ENCODE measurements at places on chromosomes 6 and 20.

- no peak for DNase-seq
These were observed 191.6 kb upstream of the EXOC2 start for GRCh38 chr6:884570-884969.

DNA sequence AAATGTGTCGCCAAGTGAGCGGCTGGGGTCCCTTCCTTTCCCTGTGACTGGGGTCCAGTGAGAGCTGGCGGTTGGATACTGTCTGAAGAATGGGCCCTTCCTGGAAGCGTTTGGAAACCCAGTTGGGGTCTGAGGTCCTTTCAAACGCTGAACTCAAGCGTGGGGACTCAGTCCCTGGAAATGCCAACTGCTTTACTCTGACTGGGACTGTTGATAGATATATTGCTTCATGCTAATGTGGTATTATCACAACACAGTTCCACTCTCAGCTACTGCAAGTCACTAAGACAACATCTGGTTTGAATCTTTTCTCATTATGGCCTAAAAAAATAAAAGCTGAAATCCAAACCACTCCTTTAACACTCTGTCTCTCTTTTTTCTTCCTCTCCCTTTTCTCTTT is 23.7 kb upstream of the PSMF1 start:
- no peak for DNase-seq

GRCh38 chr6:39054577-39055142 is 6.1 kb downstream of the GLP1R start:
- DNase-seq: no peak

DNA sequence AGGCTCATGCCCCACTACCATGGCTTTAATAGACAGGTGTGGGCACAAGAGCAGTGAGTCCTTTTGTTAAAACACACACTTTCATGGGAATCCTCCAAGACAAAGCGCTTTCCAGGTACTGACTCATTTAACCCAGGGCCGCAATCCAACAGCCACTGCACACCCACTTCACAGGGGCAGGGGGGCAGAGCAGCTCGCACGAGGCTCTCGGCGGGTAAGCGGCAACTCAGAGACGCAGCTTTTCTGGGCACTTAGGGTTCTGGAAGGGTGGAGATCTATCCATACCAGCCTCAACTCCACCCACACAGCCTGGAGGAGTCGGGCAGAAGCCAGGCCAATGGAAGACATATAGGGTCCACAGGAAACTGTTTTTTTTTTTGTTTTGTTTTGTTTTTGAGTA is 28.6 kb downstream of the PSMG4 start:
- DNase-seq: no peak

- no peak for DNase-seq
These were observed 80.3 kb downstream of the GJA1 start for GRCh38 chr6:121515630-121516265.

DNA sequence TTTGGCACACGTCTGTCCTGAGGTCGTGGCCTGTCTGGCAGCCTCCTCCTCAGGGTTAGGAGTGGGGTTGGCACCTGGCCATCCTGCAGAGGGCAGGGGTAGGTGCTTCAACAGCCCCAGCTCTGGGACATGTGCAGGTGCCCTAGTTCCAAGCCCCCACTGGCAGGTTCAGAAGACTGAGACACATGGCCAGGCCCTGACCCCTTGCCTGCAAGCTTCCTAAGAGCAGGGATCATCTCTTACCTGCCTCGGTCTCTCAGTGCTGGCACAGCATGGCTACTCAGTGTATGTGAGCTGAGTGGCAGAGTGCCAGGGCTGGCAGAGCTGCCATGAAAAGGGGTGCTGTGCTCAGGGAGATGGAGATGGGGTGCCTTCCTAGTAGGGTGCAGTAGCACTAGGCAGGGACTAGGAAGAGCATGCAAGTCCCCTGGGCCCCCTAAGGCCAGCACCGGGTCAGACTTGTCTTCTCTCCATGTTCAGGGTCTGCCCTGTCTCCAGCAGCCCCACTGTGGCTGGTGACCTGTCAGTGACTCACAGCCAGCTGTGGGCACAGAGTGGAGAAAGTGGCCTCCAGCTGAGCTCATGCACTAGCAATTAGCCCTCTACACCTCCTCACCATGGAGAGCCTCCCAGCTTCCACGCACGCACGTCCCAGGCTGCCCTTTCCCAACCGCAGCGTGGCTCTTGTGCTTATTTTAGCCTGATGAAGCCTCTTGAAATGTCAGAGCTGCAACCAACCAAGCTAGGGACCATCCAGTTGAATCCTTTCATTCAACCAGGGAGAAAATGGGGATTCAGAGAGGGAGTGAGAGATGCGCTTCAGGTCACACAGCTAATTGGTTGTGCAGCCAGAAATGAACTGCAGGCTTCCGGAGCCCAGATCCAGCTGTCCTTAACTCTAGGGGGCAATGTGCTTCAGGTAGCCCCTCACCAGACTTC is 116.6 kb downstream of the MRPL14 start:
- no peak for DNase-seq

DNA sequence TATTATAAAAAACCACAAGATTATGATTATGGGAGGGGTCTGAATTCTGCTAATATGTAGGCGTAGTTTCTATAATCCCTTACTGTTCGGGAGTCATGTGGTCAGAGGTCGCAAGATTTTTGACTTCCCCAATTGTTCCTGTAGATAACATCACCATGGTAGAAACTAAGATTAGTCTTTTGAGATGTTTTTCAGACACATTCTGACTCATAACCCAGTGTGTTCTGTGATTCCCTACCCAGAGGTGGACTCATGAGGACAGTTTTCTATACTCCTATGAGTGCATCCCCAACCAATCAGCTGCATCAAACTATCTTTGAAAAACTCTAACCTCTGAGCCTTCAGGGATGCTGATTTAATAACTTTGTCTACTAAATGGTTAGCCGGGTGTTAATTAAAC is 175.5 kb downstream of the RFPL4B start:
- DNase-seq: no peak

GRCh38 chr6:157779705-157780604 is 43.1 kb upstream of the SNX9 start:
- no peak for DNase-seq

DNA sequence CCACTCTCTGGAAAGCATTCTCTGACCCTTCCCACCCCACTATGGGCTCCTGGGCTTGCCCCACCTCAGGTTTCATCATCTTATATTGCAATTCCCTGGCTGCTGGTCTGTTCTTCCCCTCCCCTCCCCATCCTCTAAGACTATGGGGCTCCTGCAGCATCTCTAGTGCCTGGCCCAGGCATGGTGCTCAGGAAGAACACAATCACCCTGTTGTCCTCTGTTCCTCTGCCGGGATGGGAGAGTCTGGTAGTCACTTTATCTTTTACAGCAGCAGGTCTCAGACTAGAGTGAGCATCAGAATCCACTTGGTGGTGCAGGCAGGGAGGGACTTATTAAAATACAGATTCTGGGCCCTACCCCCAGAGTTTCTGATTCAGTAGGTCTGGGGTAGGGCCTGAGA is 5.0 kb upstream of the LPIN3 start:
- DNase-seq: no peak

- DNase-seq: no peak
These were observed 2.0 kb downstream of the SEMG2 start for GRCh38 chr20:45223136-45223535.

DNA sequence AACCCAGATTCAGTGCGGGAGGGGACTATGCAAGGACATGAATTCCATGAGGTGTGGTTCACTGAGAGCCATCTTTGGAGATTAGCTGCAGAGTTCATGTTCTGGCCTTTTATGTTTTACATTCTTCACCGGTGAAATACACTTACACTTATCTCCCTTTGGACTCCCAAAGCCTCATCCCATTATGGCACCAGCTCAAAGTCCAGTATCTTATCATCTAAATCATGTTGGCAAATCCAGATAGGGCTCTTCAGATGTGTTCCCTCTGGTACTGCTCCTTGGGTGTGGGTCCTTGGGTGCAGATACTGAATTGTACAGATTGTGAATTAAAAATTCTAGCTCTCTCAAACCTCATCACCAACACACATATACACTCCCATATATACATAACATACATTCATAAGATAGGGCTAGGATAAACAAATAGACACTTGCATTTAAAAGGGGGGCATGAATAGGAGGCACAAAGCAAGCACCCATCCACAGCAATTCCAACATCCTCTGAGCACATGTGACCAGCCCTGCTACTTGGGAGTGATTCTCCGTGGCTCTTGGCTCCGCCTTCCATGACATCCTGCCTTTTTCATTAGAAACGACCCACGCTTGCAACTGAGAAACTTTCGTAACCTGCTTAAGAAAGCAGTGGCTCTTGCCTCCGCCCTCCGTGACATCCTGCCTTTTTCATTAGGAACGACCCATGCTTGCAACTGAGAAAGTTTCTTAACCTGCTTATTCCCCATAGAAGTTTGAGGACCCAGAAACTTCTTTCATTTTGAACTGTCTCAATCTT is 53.6 kb upstream of the LRRC1 start:
- no peak for DNase-seq

DNA sequence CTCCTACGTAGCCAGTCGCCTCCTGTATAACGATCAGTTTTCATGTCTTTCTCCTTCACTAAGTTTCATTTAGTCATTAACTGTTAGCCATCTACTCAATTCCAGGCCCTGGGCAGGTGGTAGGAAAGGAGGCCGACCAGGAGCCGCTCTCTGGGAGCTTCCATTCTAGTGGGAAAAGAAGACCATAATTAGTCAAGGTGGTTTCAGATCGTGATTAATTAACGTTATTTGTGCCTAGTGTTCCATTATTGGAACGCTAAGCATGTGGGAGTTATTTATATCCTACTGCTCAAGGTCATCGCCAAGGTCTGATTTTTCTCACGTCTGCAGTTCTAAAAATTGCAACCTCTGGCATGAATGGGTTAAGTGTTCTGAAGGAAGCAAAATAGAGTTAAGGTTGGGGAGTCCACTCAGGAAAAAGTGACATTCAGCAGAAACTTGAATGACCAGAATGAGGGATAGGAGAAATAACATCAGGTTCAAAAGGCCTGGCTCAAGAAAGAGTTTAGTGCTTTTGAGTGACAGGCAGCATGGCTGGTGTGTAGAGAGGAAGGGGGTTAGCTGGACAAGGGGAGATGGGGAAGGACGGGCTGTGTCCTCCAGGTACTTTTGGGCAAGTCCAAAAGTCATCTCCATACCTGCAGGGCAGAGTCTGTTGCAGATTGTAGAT is 812 bp downstream of the SLC9A8 start:
- DNase-seq: no peak

DNA sequence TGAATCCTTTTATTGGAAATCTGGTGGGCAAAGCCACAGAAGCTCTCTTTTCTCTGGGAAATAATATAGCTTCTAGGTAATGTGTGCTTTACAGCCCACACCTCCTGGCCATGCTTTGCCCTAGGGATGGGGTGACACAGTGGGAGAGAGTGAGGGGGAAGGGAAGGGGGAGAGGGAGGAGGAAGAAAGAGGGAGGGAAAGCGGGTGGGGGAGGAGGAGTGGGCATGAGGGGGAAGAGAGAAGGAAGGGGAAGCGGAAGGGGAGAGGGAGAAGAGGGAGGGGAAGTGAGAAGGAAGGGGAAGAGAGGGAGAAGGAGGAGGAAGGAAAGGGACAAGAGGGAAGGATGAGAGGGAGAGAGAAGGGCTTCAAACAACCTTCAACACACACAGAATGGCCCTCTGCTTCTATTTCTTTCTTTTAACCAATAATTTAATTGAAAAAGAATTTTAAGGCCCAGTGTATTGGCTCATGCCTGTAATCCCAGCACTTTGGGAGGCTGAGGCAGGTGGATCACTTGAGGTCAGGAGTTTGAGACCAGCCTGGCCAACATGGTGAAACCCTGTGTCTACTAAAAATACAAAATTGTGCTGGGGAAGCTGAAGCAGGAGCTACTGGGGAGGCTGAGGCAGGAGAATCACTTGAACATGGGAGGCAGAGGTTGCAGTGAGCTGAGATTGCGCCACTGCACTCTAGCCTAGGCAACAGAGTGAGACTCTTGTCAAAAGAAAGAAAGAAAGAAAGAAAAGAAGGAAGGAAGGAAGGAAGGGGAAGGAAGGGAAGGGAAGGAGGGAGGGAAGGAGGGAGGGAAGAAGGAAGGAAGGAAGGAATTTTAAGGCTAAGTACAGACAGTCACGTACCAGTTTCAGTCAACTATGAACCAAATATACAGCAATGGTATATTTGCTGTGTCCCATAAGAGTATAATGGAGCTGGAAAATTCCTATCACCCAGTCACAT is 75.2 kb downstream of the RSPH3 start:
- DNase-seq: no peak

DNA sequence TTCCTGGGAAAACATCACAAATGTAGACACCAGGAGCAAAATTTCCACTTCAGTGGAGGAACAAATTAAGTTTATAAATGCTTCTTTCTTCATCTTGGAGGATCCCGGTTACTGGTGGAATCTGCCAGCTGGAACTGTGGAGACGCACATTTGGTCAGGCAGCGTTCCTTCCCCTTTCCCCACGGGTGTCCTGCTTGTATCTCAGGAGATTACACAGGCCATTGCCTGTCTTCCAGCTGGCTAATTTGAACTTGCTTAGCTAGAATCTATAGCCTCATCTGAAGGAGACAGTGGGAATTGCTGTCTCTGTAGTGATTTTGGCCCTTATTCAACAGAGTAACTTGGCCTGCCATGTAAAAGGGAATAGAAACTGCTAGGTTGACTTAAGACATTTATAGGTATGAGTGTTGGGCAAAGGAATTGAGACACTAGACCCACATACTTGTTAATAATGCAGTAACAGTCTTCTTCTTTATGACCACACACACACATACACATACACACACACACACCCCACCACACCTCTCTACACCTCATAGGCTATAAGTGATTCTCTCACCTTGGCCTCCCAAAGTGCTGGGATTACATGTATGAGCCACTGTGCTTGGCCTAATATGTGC is 34.4 kb downstream of the TSBP1 start:
- DNase-seq: no peak

- DNase-seq: no peak
These were observed 26.1 kb upstream of the KLHL31 start for GRCh38 chr6:53691667-53692133.

GRCh38 chr6:154414021-154414813 is 57.6 kb upstream of the IPCEF1 start:
- no peak for DNase-seq

GRCh38 chr6:44540881-44541280 is 153.4 kb downstream of the CDC5L start:
- DNase-seq: no peak

- no peak for DNase-seq
These were observed 182.5 kb downstream of the SYNDIG1 start for GRCh38 chr20:24651976-24652345.

GRCh38 chr6:116011520-116011919 is 49.2 kb downstream of the FRK start:
- no peak for DNase-seq

DNA sequence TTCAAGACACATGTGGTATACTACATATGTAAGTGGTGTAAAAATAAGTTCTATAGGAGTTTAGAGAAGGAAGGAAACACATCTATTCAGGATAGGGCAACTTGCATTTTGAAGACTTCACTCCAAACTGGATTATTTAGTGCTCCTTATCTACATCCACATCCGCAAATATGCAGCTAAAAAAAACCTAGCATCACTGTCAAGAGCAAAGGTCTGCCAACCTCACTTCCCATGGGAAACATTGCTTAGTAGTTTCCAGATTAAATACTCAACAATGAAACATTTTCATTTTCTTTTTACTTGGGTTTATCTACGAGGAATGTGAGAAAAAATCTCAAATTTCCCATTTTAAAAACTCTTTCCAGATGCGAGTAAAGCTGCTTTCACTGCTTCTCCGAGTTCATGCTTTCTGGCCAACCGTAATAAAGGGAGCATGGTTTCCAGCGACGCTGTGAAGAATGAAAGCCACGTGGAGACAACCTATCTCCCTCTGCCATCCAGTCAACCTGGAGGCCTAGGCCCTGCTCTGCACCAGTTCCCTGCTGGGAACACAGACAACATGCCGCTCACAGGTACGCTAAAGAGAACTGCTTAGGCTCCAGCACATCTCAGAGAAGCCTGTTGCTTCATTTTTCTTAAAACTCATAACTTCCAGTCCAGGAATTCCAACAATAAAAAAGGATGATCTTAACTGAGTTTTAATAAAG is 48.2 kb downstream of the RFX6 start:
- no peak for DNase-seq
